Foreskin fibroblast (primary cell): ENCODE measurements at places on chromosomes 5 and 9.

- peak; percentile 70 for DNase-seq
Measured at GRCh38 chr5:43627028-43627427, 24.0 kb downstream of the NNT start.

DNA sequence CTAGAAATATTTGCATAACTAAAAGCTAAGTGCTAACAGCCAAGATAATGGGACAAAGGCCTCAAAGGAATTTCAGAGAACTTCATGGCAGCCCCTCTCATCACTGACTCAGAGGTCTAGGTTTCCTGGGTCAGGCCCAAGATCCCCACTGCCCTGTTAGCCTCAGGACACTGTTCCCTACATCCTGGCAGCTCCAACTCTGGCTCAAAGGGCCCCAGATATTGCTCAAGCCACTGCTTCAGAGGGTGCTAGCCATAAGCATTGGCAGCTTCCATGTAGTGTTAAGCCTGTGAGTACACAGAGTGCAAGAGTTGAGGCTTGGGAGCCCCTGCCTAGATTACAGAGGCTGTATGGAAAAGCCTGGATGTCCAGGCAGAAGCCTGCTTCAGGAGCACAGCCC, 998.1 kb downstream of the TLE1 start:
- DNase-seq, result no peak

DNA sequence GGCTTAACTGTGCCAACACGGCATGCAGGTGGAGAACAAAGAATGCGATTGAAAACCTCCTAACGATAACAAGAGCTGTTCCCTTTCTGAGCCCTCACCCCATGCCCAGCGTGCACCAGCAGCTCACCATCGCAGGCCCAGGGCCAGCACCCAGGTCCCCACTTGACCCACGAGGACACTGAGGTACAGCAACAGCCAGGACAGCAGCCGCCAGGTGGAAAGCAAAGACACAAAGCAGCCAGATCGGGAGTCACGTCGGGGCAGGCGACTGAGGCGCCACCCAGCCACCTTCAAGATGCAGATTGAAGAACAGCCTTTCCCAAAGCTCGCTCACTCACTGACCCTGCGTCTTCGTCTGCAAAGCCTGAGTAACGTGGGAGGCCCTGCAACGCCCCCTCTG, 6.9 kb upstream of the SEC16A start:
- DNase-seq, result no peak

- DNase-seq, result no peak
Measured at GRCh38 chr9:97567894-97568202, 65.3 kb downstream of the TSTD2 start.

GRCh38 chr5:83474991-83475390, 3.4 kb downstream of the VCAN start:
- no peak for DNase-seq

DNA sequence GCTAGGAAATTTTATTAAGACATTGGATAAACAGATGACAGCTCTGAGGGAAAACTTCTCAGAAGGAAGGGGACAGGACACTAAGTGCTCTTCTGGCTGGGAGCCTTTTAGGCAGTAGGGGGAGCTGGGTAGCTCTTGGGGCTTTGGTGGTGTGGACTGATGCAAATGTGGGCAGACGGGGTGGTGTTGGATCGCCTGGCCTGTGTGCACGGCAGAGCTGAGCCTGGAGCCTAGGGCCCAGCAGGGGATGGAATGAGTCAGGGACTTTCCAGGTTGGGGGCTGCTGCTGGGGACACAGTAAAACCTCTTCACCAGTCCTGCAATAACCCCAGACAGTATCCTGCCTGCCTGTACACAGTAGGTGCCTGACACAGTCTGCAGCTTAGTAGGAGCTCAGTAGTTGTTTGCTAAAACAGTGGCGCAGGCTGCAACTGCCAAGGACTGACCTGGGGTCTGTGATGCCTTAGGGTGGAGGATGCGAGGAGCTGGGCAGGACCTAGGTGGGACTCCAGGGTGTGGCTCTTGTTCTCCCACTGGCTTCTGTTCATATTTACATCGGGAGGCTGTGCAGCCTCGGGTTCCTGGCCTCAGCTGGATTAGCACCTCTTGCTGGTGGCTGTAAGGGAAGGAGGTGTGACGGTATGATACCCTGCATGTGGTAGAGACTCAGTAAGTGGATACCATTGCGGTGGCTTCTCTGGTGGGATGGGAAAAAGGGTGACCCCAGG, 83.8 kb downstream of the DAB2IP start:
- peak; percentile 70 for DNase-seq

- DNase-seq, result peak; percentile 12
Measured at GRCh38 chr5:98911280-98912040, 17.3 kb downstream of the CHD1 start.

DNA sequence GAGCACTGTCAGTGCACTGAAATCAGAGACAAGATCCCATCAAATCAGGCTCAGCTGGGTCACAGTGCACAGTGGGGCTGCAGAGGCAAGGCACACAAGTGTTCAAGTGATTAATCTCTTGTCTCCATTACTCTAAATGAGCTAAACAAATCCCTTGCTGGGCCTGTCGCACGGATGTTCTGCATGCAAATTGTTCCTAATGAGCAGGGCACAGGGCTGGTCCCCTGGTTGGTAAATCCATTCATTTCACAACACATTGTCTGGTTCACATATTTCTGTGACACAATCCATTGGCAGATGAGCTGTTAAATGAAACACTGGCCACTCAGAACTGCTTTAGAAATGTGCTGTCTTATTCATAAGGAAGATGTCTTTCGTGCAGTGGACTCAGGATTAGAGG, 167.9 kb upstream of the BRINP1 start:
- no peak for DNase-seq

- no peak for DNase-seq
Measured at GRCh38 chr9:137959641-137960411, 82.2 kb downstream of the CACNA1B start.

DNA sequence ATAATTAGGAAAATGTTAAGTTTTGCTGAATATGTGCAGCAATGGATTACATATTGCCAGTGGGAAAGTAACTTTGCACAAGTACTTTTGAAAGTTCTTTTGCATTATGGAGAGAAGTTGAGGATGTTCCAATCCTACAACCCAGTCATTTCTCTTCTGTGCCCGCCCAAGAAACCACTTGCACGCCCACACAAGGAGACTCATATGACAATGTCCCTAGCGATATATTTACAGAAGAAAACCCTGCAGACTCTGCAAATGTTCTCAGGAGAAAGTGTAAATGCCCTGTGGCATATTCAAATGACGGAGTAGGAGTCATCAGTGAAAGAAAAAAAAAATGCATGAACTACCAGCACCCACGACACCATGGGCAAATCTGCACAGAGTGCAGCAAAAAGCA, 356.5 kb downstream of the CTNND2 start:
- no peak for DNase-seq

DNA sequence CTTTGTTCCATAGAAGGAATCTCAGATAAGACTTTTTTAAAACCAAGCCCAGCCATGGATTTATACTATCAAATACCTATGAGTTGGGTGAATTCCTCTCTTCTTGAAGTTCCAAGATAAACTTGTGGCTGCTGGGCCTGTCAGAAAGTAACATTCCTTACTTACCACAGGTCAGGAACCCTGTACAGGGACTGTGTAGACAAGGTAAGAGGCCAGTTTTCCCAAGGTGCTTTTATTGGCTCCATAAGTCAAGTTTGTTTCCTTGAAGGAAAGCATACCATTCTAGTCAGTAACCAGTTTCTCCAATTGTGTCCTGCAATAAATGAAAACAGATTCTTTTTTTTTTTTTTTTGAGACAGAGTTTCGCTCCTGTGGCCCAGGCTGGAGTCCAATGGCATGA, 8.8 kb upstream of the CLTB start:
- DNase-seq, result no peak

- no peak for DNase-seq
Measured at GRCh38 chr5:123505633-123506032, 6.3 kb upstream of the CSNK1G3 start.

GRCh38 chr5:132446621-132447020, 44.0 kb downstream of the IRF1 start:
- DNase-seq, result peak; percentile 94

- no peak for DNase-seq
Measured at GRCh38 chr5:6759401-6759800, 46.2 kb downstream of the TENT4A start.

DNA sequence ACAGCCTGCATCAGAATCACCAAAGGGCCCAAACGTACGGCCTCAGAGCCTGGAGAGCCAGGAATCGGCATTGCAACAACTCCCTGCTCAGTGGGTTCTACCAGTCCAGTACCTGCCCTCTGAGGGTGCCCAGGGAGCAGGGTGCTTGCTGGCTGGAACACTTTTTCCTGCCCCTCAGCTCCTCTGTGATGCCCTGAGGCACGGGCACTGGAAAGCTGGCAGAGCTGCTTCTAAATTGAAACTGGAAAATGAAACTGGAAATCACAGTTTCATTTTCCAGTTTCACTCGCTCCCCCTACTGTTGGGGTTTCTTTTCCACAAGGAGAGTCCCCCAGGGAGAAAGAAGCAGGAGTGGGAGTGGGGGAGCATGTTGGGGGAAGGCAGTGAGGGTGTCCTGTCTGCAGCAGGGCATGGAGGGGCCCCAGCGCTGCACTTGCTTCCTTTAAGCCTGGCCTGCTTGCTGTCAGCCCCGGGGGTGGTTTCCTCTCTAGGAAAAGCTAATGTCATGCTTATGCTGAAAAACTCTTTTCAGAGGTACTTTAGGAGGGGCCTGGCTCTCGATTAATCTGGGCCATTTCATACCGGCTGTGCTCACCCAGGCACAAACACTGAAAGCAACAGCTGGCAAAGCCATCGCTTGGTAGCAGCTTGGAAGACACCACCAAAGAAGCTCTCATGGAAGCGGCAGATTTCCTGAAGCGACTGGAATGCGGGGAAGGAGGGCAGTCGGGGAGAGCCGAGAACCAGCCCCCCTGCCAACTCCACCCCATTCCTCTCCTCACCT, 26.2 kb downstream of the IRF1 start:
- DNase-seq, result peak; percentile 32

DNA sequence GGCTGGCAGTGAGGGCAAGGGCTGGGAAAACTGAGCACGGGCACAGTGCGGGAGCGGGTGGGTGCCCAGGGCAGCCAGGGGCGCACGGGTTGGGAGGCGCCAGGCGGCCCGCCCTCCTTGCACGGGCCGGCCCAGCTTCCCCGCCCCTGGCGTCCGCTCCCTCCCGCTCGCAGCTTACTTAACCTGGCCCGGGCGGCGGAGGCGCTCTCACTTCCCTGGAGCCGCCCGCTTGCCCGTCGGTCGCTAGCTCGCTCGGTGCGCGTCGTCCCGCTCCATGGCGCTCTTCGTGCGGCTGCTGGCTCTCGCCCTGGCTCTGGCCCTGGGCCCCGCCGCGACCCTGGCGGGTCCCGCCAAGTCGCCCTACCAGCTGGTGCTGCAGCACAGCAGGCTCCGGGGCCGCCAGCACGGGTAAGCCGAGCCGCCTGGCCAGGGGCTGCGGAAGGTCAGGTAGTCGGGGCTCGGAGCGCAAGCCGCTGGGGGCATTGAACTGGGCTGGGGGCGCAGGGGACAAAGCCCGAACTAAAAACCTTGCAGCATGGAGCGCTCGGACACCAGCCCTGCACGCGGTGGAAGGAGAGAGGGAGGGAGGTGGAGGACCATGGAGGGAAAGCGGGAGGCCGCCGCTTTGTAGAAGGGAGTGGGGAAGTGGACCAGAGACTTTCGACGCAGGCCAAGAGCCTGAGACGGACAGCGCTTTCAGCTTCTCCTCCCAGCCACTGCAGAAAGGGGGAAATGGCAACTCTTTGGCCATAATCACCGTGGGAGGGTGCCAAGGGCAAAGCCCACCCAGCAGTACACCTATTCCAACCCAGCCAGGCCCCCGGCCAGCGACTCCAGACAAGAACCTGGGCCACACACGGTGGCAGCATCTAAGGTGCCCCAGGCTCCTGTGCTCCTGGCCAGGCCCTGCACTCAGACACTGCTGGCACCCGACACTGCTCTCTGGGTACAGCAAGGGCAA, at the start of gene TGFBI:
TSS of gene TGFBI (plus strand) at position 207 of the 961 bp plus-strand sequence. CDS start at position 275, 68 bp downstream.
- DNase-seq, result peak; percentile 60

DNA sequence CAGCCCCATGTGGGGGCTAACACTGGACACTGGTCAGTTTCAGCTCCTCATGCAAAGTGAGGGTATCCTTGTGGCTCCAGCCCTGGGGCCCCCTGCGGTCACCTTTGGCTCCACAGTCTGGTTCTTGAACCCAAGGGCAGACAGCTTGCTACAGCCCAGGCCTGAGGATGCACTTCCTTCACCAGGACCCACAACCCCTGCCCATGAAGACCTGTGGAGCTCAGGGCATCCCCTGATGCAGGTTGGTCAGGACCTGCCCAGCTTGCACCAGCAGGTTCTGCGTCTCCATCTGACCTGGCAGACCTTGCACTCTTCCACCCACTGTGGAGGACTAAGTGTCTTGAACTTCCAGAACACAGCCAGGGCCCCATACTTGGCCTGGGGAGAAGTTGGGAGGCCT, 3.7 kb upstream of the MRNIP start:
- DNase-seq, result no peak

DNA sequence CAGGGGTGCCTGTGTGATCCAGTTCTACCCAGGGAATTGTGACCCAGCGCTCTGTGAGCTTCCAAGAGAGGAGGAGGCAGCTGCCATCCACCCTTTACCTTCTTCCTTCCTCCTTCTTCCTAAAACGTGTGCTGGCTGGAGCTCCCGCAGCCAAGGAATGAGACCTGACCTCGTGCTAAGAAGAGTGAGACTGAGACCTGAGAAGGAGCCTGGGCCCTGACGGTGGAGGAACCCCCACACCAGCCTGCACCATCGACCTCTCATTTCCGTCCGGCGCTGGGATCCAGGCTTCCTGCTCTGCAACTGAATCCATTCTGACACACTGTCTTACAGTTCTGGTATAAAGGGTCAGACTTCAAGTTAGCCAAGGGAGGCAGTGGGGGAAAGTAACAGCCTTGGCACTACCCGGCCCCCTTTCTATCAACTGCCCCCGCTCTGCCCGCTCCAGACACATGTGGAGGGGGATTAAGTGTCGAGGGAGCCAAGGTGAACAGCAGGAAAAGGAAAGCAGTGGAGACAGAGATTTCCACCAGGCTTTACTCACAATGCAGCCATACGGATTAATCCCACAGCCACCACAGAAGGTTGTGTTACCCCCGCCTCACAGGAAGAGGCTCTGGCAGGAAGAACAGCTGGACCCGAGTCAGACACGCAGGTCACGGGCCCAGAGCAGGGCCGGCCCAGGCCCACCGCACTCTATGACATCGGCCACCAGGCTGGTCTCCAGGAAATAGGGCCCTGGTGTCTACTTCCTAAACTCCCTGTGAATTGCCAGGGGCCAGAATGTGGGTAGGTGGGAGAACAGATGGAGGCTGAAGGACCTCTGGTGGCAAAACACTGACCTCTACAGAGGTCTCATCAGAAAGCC, 15.8 kb downstream of the MGAT1 start:
- no peak for DNase-seq

GRCh38 chr5:141623186-141623585, 4.4 kb upstream of the DIAPH1 start:
- DNase-seq, result peak; percentile 20

- no peak for DNase-seq
Measured at GRCh38 chr5:74341221-74341620, 299.3 kb downstream of the ENC1 start.

- no peak for DNase-seq
Measured at GRCh38 chr9:114112325-114112724, 13.2 kb upstream of the KIF12 start.
